Stimulated activated CD4-positive, alpha-beta T cell treated with anti-CD3 and anti-CD28 coated beads, Interleukin-12 subunit alpha, Interleukin-12 subunit beta, amount 100 ng/mL, for 48 hours (primary cell): ENCODE measurements at places on chromosomes 12 and 14.
A peak's percentile ranks its signal among the peaks of the same experiment; 100 is the strongest.

- DNase-seq, result no peak
Measured at GRCh38 chr12:80186727-80187217, 87.4 kb downstream of the OTOGL start.

DNA sequence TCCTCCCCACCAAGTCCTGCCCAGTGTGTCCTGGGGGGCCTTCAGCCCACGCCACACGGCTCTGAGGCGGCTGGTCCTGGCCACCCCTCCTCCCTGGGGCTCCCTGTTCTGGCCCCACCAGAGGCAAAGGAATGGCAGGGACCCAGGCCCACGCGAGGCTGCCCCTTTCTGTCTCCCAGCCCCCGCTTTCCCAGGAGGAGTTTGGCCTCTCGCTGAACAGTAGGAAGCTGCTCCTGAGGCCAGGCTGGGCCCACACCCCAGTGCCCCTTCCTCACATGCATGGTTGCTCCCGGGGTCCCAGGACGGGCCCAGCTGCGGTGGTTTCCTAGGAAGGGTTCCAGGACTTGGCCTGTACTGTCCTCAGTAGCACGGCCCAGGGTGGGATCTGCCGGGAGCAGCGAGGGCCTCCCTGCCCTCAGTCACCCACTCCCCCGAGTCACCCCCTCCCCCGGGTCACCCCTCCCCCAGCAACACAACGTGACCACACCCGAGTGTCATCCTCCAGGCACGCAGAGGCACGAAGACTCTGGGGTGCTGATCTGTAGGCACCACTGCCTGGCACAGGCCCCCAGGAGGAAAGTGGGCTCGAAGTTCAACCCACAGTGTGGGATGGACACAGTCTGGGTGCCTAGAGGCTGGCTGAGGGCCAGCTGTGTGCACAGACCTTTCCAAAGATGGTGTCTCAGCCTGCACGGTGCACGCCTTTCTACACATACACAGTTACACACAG lies 33.0 kb downstream of the LRCOL1 start:
- no peak for DNase-seq

GRCh38 chr14:56004786-56005185 lies 113.4 kb upstream of the PELI2 start:
- DNase-seq, result no peak

DNA sequence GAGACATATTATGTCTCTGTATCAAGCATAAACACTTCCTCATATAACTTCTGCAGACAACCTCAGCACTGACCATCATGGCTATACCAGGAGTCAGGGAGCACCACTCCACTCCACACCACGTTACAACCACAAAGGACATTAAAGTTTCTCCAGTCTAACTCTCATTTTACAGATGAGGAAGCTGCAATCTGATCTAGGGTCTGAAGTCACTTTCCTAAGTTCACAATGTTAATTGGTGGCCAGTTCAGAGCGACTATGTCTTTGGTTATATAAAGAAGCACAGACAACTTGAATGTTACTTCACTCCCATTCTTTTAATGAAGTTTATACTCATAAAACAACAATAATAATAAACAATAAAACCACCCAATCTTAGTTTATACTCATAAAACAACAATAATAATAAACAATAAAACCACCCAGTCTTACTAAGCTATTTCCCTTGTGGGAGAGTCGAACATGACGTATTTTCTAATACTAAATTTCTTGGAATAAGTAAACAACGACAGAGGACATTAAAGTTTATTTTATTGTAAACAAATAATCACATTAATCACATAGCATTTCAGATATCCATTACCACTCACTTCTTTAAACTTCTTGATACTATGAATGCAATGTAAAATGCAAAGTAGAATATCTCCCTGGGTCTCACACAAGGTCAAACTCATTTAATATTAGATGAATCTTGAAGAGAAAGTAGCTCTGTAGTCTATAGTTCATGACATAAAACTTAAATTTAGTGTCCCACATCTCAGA lies 72.4 kb upstream of the SSTR1 start:
- DNase-seq, result no peak

DNA sequence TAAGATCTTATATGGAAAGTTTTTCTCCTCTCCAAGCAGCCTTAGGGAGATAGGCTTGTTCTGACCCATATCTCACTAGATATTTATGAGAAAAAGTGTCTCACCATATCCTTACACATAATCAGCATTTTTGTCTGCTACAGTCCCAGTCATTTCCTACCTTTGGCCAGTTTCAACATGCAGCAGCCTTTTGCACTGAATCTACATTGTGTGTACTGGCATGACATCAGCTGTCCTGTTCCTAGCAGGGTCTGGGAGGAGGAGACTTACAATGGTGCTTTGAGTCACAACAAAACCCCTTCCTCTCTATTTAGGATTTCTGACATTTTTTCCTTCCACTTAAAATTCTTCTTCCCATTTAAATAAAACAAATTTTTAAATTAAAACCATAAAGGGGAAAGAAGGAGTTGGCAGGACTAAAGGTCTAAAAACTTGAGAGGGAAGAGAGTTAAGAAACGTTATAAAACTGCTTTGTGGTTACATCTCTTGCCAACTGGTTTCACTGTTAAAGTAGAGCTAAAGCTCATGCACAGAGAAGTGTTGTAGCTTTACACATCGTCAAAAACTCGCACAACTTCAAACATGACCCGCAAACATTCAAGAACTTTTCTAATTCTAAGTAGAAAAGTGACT lies 53.3 kb upstream of the CERS5 start:
- DNase-seq, result peak; percentile 50

GRCh38 chr12:34403706-34404376 lies 381.5 kb downstream of the ALG10 start:
- DNase-seq, result no peak
